ENCODE measurements at places on chromosomes 2 and 18.

DNA sequence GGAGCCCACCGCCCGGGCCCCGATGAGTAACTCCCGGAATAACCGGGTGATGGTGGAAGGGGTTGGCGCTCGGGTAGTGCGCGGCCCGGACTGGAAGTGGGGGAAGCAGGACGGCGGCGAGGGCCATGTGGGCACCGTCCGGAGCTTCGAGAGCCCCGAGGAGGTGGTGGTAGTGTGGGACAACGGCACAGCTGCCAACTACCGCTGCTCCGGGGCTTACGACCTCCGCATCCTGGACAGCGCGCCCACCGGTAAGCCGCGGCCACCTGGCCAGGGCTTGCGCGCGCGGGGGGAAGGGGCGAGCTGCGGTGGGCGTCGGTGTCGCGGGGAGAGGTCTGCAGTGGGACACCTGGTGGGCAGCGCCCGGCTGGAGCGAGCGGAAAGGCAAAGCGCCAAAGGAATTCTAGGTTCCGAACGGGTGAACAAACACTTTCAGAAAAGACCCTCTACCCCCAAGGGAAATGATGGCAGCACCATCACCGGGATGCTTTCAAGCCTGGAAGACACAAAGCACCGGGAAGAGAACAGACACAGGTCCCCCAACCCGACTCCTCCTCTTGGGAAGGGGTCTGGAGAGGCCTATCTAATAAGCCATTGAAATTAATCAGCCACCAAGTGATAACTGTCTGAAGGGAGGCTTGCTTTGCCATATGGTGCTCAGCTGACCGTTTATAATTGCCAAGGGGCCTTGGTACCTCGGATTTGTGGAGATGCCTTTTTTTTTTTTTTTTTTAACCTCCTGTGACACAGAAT lies 1.1 kb downstream of the MIB1 start:
- DNase-seq = no peak

GRCh38 chr2:69955029-69955428 lies 6.4 kb downstream of the ASPRV1 start:
- DNase-seq = no peak

DNA sequence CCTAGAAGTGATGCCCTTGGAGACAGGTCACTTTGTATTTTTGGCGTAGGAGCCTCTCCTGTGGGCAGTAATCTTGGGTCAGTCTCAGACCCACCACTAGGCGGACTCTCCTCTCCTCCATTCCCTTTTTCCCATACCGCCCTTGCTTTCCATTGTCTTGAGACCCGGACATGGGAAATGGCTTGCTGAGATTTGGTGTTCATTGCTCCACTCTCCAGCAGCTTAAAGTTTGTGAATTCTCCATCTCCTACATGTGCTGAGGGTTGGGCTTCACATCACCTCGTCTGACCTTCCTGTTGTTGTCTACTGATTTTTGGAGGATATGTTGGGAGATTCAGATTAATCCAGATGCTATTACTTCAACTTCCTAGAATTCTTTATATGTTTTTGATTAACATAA lies 159.2 kb upstream of the RAB12 start:
- DNase-seq = no peak

- no peak for DNase-seq
These were observed 205.7 kb downstream of the SOCS6 start for GRCh38 chr18:70494524-70494923.

GRCh38 chr2:224847961-224848850 lies 132.0 kb upstream of the CCDC195 start:
- DNase-seq = no peak

DNA sequence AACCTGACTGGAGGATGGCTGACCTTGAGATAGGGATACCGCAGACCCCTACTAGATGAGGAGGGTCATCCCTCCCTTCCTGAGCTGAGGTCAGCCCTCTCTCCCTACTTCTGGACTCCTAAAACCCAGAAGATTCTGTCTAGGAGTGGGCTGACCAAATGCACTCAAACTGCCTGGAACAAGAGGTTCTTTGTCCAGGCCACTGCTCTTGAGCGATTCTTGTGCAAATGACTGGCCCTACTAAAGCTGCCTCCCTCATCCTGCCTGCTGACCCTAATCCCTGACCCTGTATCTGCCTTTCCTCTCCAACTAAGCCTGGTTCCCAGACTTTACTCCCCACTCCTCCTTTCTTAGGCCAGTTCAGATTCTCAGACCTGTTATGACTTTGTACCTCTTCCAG lies 56.2 kb downstream of the EFR3B start:
- no peak for DNase-seq

- no peak for DNase-seq
These were observed 45.7 kb downstream of the ICOS start for GRCh38 chr2:203982276-203982675.

DNA sequence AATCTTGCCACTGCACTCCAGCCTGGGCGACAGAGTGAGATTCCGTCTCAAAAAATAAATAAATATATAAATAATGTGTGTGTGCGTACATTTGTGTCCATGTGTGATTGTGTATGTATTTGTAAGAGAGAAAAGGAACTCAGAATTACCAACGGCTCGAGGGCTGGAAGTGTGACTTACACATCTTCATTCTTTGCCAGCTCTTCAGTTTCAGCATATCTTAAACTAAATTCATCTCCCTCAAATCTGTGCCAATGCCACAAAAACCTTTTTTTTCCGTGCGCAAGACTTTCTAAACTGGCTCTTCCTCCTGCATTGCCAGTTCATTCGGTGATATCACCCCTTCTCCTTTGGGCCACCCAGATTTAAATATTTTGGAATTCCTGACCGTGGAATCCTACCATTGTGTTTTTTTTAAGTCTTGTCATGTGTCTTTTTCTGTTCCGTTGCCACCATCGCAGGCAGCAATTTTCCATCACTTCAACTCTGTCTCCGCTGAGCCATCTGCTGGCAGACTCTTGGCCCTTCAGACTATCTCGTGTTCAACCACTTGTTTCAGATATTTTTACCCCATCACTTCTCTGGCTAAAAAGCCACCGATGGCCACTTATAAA lies 77.0 kb upstream of the ZNF532 start:
- DNase-seq = no peak

DNA sequence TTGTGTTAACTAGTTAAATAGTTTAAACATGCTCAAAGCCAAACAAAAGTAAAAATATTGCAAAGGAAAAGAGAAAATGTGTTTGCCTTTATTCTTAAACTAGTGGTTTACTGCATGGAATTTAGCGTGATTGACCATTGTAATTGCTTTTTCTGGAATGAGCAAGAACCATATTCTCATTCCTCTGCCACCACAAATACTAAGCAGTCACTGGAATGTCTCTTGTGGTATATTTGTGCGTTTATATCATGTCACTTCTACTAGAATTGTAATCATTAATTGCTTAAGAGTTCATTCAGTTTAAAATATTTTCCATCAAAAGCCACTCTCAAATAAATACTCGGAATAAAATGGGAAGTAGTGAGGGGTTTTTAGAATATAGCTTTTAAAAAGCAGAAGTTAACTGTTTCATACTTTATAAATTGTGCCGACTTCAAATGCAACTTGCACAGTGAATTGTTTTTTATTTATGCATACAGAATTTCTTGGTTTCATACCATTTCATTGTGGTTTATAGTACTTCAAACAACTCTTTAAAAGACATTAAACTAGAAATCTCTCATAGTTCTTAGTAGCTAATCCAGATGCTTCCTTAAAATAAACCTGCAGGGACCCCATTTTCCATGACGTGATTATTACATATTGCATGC lies 288.1 kb downstream of the EPHA4 start:
- no peak for DNase-seq

GRCh38 chr2:196376984-196377877 lies 205.9 kb upstream of the STK17B start:
- no peak for DNase-seq

DNA sequence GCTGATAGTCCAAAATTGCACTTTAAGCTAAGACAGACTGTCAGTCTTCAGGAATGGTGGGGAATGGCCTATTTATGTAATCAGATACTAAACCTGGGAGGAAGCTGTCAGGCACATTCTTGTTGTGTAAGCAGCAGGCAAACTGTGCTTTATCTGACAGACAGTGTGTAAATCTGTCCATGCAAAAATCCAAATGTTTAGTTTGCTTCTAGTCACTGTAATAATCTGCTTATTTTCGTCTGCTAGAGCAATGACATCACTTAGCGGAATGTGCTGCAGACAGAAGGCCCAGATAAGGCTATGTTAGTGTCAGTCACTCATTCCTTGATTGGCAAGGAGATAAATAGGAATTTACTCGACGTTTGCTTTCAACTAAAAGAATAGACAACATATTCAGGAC lies 263.5 kb downstream of the ZNF407 start:
- no peak for DNase-seq

GRCh38 chr2:5942204-5942603 lies 250.0 kb downstream of the SOX11 start:
- no peak for DNase-seq

DNA sequence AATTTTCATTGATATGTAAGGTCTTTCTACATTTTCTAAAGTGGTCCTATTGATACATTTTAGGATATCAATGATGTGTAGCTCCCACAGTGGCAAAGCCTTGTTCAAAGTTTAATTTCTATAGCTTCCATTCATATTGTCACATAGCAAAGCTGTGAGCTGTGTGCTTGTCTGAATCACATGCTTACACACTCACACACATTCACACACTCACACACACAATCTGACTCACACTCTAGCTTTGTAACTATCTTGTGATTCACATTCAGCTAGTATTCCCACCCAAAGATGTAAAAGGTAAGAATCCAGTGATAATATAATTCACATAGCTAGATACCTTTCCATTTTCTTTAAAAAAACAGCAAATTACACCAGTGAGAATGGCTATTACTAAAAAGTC lies 58.7 kb downstream of the MAPRE2 start:
- DNase-seq = no peak

- no peak for DNase-seq
These were observed 104.0 kb downstream of the MCFD2 start for GRCh38 chr2:46811379-46812310.

DNA sequence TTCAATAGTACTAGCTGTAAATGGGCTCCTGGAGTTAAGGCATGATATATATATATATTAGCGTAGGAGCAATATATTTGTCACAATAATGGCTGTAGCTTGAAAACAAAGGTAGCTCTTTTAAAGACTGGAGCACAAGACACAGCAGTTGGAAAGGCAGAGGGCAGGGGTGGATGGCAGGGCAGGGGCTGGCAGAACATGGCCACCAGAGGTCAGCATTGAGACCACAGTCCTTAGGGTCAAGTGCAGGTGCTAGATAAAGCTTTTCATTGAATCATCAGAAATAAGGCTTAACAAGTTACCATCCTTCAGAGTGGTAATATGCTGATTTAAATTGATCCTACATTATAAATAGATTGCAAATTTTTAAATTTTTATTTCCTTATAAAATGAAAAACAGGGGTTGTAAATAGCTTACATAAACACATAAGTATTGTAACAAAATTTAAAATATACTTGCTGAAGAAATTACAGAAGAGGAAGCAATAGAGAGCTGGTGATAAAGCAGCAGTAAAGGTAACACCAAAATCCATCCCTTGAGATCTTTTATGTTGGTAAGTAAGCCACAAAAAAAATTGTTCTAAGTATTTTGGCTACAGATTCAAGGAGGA lies 161.2 kb upstream of the PIEZO2 start:
- no peak for DNase-seq

DNA sequence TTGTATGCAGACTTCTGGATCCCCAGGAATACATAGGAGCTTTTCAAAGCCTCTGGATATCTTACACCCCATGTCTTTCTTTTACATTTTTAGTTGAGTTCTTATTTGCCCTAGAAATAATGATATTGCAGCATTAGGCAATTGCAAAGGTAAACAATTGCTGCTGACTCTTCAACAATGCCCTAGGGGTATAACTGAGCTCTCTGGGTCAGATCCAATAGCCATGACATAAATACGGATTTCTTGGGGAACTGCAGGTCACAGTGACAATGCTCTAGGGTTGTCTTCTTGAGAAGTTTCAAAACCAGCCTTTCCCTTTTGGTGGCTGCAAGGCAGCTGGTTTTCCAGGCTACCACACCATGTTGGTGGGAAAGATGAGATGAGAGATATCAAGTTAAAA lies 16.5 kb upstream of the OR6B3 start:
- DNase-seq = no peak

GRCh38 chr2:109514857-109515256 lies 98.9 kb downstream of the SEPTIN10 start:
- DNase-seq = no peak

DNA sequence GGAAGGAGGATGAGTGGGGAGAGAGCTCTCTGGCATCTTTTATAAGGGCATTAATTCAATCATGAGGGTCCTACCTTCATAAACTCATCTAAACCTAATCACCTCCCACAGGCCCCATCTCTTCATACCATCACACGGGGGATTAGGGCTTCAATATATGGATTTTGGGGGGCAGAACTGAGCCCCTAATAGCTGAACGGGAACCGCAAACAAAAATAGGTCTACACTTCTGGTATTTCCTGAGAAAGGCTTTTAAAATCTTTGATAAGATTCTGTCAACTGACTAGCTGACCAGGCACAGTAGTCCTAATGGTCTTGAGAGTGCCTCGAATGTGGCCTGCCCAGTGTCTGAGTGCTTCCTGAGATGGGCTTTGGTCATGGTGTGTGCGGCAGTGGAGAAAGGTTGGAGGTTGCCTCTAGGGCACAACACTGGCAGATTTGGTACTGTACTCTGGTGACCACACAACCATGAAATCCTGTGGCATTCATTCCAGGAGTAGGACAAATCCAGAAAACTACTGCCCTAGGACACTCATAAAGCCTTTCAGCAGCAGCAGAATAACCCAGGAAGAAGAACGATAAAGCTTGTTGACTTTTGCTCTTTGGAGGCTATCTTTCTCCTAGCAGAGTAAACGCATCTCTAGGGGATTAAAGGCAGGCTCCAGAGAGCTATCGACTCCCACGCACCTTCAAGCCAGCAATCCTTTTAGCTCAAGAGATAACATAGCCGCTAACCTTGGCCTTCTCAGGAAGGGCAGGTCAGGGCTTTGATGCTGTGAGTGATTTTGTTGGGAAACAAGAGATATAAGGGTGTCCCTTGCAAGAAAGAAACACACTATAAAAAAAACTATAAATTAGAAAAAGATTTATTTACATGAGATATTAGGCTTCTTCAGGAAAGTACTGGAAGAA lies 12.3 kb upstream of the APOB start:
- no peak for DNase-seq

- DNase-seq = no peak
These were observed 73.1 kb downstream of the CPO start for GRCh38 chr2:207012461-207012860.

- DNase-seq = no peak
These were observed 12.9 kb downstream of the TCF4 start for GRCh38 chr18:55575066-55575465.

- no peak for DNase-seq
These were observed 77.3 kb downstream of the FIGN start for GRCh38 chr2:163658556-163658955.

DNA sequence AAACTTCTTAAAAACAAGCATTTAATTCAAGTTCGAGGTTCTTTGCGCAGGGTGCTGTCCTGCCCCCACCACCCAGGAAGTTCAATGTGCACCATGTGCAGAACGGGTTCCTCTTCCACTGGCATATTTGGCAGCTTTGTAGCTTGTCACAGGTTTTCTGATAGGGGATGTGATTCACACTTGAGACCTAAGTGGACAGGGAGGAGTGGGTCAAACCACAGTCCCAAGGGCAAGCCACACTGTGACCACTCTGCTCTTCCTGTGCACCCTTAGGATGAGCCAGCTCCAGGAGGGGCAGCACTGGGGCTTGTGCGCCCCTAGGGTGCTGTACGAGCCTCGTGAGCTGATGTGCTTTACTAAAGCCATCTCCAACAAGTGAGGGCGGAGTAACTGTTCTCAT lies 82.5 kb downstream of the TGFA start:
- DNase-seq = no peak
